RKO (cell line): ENCODE measurements at places on chromosomes 2 and 18.

GRCh38 chr2:148238561-148238960, 217.7 kb downstream of the MBD5 start:
- no peak for DNase-seq

DNA sequence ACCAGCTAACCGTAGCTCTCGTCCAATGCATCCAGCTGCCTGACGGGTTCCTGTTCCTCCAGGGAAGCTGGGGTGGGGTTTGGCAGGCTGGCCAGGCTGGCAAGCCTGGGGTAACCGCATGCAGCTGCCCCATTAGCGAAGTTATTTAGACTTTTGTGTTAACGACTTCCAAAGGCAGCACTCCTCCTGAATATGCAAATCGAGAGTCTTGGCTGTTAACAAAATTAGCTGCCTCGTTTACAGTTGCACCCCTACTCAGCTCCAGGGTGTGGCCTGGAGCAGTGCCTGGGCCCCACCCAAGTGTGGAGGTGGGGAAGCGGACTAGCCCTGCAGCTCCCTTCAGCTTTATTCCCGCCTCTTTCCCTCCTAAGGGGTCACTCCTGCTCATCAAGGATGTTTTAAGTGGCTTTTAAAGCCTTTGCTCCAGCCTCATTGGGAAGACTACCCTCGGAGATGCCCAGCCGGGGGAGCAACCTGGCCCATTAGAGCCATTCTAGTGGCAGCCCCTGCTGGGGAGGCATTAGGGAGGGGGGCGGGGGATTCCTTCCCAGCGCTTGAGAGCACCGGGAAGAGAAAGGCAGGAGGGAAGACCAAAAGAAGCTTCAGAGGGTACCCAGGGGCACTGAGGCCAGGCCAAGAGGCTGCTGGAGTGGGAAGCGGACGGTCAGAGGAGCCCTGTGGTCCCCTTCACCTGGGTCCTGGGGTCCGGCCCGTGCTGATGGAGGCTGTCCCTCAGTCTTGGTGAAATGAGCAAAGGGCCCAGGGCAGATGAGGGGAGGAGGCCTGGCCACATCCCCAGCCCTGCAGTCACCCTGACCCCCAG, 204.1 kb downstream of the CELF4 start:
- no peak for DNase-seq

- DNase-seq: no peak
Observed at GRCh38 chr2:98296440-98296839, 49.8 kb upstream of the CNGA3 start.

DNA sequence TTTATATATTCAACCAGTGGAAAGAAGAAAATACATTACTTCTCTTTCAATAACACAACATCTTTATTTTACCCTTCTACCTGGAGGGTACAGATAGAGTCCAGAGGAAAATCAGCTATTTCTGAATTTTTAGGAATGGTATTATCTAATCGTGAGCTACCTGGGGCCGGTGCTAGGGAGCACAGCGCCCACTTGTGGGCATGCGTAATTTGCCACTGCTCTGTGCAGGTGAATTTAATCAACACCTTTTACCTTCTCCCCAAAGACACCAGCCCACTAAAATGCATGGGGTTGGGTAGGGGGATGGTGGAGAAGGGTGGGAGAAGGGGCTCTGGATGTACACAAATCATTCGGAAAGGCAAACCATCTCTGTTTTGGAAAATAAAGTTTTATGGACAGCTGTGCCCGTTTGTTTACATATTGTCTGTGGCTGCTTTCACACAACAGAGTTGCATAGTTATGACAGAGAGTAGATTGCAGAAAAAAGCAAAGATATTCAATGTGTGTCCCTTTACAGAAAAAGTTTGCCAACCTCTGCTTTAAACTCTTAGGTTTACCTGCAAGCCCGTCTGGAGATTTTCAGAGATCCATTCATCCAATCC, 51.5 kb upstream of the DCC start:
- peak; percentile 8 for DNase-seq

- DNase-seq: no peak
Observed at GRCh38 chr18:78798402-78799175, 181.0 kb upstream of the SALL3 start.
